ENCODE measurements at places on chromosomes 13 and 19. TPM values are rescaled to one million over a fixed set of nuclear protein-coding genes. Genes with fewer than 3 reads are reported as not detected.

GRCh38 chr13:95809429-95809828 lies 132.5 kb downstream of the DNAJC3 start:
- DNase-seq: no peak

GRCh38 chr13:51262501-51263211 lies 40.5 kb downstream of the FAM124A start:
- no peak for DNase-seq

DNA sequence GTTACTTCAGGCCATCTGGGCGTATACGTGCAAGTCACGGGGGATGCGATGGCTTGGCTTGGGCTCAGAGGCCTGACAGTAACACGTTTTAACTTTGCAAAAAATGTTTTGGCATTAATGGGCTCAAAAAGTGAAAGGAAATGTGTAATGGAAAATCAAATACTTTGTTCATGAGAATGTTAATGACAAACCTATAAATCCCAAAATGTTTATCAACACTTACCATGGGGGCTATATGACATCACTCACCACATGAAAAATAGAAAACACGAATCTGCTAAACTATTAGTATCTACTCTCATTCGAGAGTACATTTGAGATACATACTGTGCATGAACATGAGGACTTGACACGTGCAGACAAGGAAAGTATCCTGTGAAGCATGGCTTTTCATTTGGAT lies 91.7 kb downstream of the FAM216B start:
- DNase-seq: no peak

DNA sequence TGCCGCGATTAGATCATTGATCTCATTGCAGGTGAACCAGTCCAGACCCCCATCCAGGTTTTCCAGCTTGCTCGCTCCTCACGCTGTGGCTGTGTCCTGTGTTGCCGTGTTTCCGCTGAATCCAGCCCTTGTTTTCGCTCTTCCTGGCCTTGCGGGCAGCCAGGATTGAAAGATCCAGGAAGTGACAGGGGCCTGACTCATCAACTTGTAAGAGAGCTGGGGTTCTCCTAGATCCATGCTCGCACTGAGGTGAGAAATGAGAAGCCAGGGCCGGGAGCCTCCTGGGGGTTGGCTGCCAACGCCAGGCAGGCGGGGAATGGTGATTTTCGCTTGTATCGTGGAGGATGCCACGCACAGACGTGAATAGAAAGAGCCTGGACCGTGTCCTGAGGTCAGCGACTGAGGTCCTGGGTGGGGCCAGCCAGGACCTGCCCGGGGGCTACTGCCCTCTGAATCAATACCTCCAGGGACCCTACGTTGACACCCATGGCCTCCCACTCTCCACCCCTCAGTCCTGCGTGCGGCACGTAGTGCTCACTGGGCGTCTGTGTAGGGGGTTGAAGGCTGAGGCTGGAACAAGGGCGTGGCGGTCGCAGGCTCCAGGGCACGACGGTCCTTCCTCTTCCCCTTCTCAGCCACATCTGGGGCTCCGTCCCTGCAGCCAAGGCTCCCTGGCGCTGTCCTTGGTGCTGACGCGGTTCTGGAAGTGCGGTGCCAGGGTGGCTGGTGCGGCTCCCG lies 7.3 kb upstream of the PTPRH start:
- peak; percentile 64 for DNase-seq

- DNase-seq: no peak
Observed at GRCh38 chr19:7789447-7789846, 26.4 kb downstream of the CLEC4M start.

- DNase-seq: no peak
Observed at GRCh38 chr13:60756306-60756705, 359.3 kb downstream of the TDRD3 start.

GRCh38 chr13:91247768-91248167 lies 99.7 kb upstream of the MIR17HG start:
- DNase-seq: no peak

Gene ZNF560
- 0.40 TPM for total RNA-seq

Gene CSNK1G2
- 103 TPM for total RNA-seq

All from activated CD8-positive, alpha-beta T cell treated with anti-CD3 and anti-CD28 coated beads, Interleukin-2, amount 10 ng/mL, durations not matched to agents 7 days and 5 days (primary cell).